Myometrial cell (primary cell): ENCODE measurements at places on chromosomes 13 and 19. TPM values are rescaled to one million over a fixed set of nuclear protein-coding genes. Genes with fewer than 3 reads are reported as not detected.

Gene LGALS4
- not detected in 2 replicates for total RNA-seq

Gene CNFN
- not detected in 2 replicates for total RNA-seq

Gene LRRC4B
- total RNA-seq = under 0.01 TPM in 1 of 2 replicates, not detected in the other

Gene DLEU7
- total RNA-seq = not detected in 2 replicates

Gene STOML3
- not detected in 2 replicates for total RNA-seq

Gene S1PR4
- total RNA-seq = not detected in 2 replicates

Gene ZNF69
- 0.86 and 3.5 TPM in 2 replicates for total RNA-seq

Gene C19orf73
- total RNA-seq = 2.3 and 6.3 TPM in 2 replicates

Gene PEAK3
- total RNA-seq = not detected in 2 replicates

Gene KCNRG
- 1.1 and 1.4 TPM in 2 replicates for total RNA-seq

Gene ZGLP1
- 0.53 and 0.58 TPM in 2 replicates for total RNA-seq

Gene TNNI3
- not detected in 2 replicates for total RNA-seq

Gene ZNF221
- 1.2 and 2.3 TPM in 2 replicates for total RNA-seq

Gene OR10H2
- total RNA-seq = not detected in 2 replicates

Gene ZNF554
- total RNA-seq = 0.86 and 1.4 TPM in 2 replicates

Gene CEACAM20
- not detected in 2 replicates for total RNA-seq

Gene LILRA5
- not detected in 2 replicates for total RNA-seq

Gene DENND1C
- total RNA-seq = 0.29 TPM in 1 of 2 replicates, not detected in the other

Gene REX1BD
- total RNA-seq = 79.0 and 84.8 TPM in 2 replicates

Gene RDH8
- not detected in 2 replicates for total RNA-seq

Gene ERICH4
- total RNA-seq = not detected in 2 replicates

Gene LMTK3
- total RNA-seq = not detected in 2 replicates

Gene CCL25
- total RNA-seq = not detected in 2 replicates

Gene TGFBR3L
- 25.4 TPM in 1 of 2 replicates, not detected in the other for total RNA-seq

Gene PDCD5
- 155 and 168 TPM in 2 replicates for total RNA-seq

Gene ZSCAN4
- not detected in 2 replicates for total RNA-seq

Gene CASP14
- total RNA-seq = not detected in 2 replicates

Gene FPR1
- not detected in 2 replicates for total RNA-seq

Gene LRRC8E
- 7.2 and 8.5 TPM in 2 replicates for total RNA-seq

Gene KCNC3
- total RNA-seq = not detected in 2 replicates

Gene TUBA3C
- not detected in 2 replicates for total RNA-seq

Gene POGLUT2
- 27.1 and 31.9 TPM in 2 replicates for total RNA-seq

Gene SIGLEC8
- total RNA-seq = not detected in 2 replicates

Gene PSG2
- total RNA-seq = 0.29 TPM in 1 of 2 replicates, not detected in the other

Gene ADGRL1
- 2.6 and 7.8 TPM in 2 replicates for total RNA-seq
